ENCODE measurements at places on chromosomes 6 and 20.

- no peak for DNase-seq
These were observed 277.7 kb downstream of the NRN1 start for GRCh38 chr6:5729080-5729434.

- DNase-seq, result no peak
These were observed 42.3 kb downstream of the DACT2 start for GRCh38 chr6:168277274-168277669.

- no peak for DNase-seq
These were observed 10.7 kb upstream of the TCFL5 start for GRCh38 chr20:62872184-62872847.

- no peak for DNase-seq
These were observed 295.6 kb downstream of the SYNE1 start for GRCh38 chr6:152341596-152341995.

GRCh38 chr20:62475027-62475771, 596 bp downstream of the GATA5 start:
- no peak for DNase-seq

GRCh38 chr6:19128701-19129100, 708.5 kb upstream of the ID4 start:
- no peak for DNase-seq

DNA sequence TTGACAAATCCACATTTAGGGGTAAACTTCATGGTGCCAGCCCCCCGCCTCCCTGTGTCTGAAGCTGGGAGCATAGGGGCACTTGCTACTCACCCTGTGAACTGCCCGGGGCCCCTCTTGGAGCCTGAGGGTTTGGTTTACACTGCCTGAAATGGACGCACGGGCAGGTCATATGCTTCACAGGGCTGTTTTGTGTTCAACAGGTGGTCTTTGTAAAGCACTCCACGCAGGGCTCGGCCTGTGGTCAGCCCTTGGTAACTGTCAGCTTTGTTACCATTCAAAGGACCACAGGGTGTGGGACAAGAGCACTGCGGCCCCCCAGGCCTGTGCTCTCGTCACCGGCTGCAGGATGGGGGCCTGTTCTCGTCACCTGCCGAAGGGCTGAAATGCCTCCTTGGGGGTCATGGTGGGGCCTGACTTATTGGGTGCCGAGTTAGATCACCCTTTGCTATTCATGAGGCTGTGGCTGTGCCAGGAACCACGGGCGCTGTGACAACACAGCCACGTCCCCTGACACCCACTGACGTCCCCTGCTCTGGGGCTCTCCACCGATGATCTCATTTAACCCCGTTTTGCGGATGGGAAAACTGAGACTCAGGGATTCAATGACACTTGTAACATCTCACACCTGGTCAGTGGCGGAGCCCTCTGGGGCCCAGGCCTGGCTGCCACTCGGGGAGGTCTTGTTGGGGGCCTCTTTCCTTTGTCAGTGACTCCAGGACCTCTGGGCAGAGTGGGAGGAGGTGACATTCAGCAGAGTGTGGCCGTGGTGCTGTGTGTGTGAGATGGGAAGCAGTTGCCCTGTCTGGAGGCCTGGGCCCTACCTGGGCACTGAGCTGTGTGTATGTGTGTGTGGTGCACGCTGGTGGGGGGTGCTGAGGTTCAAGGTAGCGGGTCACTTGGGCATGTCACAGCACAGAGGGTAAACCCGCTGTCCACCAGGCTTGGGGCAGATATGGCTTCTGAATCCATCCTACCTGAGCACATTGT, 24.9 kb downstream of the ZBP1 start:
- no peak for DNase-seq

DNA sequence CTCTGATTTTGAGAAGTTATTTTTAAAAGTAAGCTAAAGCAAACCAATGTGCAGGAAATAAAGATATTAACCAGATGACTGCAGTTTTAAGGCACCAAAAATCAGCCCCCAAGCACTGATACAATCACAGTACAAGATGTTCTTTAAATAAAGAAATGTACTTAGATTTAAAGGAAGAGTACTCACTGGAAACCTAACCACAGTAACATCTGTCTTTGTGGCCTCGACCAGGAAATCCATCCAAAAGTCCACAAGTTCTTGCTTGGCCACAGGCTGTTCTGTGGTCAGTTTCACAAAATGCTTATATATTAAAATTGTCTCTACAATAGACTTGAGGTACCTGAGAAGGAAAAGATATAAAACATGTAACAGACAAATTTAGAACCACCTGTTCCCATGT, 105.9 kb upstream of the MAP7 start:
- no peak for DNase-seq

DNA sequence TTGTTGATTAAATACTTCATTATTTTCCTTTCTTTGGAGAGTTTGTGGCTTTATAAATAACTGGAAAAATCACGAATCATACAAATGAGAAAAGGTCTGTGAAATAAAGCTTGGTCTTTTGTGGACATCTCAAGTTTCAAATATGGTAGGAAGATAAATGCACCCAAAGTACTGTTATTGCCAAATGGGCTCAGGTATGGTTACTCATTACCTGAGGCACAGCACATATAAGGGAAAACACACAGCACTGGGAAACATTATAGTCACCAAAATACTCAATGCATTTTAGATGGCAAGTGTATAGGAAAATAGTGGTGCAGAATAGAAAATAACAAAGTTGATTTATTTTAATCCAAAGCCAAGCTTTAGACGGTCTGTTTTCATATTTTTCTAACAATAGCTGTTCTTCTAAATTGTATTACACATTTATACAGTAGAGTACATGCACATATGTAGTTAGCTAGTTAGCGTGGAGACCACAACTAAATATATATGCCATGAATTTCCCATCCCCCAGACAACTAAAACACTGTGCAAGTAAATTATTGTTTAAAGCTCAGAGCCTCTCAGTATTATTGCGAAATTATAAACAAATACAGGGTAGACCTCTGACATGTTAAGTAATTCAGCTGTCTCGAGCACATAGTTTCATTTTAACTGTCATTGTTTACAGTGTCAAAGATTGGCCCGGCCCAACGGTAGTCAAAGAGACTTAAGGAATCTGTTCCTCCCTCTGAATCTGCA, 336.0 kb downstream of the SYNE1 start:
- no peak for DNase-seq

DNA sequence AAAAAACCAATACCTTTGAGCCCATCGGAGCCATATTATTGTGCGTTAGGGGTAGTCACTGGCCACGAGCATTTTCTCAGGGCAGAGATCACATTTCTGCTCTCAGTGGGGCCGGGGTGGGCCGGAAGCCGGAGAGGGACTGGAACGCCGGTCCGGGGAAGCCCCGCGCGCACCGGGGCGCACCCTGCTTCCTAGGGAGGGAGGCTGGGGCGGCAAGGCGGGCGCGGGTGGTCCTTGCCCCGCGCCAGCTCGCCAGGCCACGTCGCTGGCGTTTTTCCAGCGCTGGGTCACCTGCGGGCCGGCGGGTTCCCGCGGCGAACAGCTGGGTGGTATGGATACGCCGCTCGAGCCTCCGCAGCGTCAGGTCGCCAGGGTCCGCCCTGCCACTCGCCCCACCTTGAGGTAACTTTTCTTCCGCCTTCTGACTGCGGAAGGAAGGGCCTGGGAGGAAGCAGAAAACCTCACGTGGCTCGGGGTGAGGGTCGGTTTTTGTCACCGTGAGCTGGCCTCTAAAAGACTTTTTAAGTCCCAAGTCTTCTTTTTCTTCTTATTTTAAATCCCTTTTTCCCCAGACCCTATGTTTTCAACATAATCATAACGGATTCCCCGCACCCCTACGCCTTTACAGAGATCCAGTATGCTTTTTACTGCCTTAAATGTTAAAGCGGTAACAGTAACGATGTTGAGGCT, 2.7 kb upstream of the EEF1A1 start:
- DNase-seq, result no peak

- DNase-seq, result no peak
These were observed 135.5 kb downstream of the CLIC5 start for GRCh38 chr6:45880159-45880558.

GRCh38 chr20:61857414-61857775, 208.3 kb downstream of the TAF4 start:
- DNase-seq, result no peak

DNA sequence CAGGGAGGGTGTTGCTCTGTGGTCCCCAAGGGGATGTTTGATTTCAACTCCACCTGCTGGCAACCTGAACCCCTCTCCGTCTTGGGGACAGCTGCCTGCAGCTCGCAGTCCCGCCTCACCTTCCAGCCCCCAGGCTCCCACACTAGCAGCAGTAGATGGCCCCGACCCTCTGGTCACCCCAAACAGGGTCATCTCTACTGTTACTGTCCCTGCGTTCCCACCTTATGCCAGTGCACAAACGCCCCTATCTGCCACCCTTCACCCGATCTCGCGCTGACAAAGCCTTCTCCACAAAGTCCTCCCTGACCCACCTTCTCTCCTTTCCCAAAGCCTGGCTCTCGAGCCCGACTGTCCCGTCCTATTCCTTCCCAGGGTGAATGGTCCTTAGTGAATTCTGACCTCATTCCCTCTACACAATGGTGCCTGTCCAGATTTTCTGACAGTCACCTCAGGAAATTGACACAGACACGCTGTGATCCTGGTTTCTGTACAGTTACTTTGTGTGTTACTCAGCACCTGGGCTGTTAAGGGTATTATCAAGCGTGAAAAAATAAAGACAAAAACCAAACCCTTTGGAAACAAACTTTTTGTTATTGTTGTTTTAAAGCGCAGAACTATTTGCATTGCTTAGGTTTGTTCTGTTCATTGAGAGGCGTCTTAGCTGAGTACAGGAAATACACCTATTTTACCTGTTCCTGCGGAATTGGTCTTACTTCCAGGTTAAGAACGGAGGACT, 728 bp downstream of the FUT9 start:
- no peak for DNase-seq

DNA sequence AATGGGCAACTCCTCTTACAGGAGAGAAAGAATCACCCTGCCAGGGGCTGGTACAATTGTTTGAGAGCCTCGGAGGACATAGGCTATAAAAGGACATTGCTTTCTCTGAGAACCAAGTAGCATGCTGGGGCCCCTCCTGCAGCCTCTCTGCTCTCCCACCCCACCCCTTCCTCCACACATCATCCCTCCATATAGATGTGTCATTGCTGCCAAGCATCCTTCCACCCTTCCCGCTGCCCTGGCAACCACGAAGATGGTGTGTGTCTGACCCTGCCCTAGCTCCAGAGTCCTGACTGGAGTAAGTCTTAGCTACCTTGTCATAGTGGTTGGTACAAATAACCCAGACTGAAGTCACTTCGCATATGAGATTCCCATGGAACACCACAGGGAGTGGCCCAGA, 129.7 kb downstream of the SNX5 start:
- DNase-seq, result no peak

GRCh38 chr6:14555804-14556203, 438.2 kb downstream of the CD83 start:
- DNase-seq, result no peak

DNA sequence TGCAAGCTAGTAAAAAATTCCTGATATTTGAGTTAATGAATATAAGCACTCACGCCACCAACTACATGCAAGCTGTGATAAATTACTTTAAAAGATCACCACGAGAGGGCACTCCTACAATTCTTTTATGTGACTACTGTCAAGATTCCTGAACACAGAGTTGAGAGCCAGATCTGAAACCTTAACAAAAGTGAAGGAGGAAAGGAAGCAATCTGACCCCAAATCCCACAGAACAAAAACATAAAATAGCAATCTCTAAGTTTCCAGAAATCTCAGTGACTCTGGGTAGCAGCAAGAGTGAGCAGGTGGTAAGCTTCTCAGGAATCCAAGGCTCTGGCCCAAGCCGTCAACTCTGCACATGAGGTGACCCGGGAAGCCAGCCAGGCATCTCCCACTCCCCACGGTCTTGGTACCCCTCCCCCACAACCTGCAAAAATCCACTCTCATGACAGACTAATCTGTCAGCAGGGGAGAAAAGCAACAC, 55.1 kb downstream of the STAU1 start:
- peak; percentile 38 for DNase-seq

DNA sequence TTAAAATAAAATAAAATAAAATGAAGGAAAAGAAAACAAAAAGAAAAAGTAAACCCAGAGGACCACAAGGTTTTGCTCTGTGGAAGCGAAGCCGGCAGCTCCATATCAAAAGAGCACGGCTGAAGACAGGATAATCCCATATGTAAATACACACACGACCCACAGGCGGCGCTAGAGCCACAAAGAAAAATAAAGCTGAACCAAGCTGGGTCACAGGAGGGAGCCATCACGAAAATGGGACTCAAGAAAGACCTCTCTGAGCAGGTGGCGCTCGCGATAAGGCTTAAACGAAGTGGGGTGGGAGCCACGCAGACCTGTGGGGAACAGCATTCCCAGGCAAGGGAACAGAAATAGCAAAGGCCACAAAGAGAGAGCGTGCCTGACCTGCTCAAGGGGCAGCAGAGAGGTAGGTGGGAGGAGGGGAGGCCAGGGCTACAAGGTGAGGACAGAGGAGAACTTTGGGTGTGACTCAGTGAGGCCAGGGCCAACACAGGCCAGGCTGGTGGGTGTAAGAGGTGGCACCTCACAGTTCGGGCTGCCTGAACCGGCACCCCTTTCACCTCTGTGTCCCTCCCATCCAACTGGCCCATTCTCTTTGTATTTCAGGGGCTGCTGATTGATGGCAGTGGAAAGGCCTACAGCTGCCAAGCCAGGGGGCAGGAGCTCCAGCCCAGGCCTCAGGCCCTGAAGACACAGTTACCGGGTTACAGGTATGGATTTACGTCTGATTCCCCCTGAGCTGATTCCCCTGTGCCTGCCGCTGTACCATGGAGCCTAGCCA, 26.0 kb downstream of the PTGIS start:
- DNase-seq, result peak; percentile 47

DNA sequence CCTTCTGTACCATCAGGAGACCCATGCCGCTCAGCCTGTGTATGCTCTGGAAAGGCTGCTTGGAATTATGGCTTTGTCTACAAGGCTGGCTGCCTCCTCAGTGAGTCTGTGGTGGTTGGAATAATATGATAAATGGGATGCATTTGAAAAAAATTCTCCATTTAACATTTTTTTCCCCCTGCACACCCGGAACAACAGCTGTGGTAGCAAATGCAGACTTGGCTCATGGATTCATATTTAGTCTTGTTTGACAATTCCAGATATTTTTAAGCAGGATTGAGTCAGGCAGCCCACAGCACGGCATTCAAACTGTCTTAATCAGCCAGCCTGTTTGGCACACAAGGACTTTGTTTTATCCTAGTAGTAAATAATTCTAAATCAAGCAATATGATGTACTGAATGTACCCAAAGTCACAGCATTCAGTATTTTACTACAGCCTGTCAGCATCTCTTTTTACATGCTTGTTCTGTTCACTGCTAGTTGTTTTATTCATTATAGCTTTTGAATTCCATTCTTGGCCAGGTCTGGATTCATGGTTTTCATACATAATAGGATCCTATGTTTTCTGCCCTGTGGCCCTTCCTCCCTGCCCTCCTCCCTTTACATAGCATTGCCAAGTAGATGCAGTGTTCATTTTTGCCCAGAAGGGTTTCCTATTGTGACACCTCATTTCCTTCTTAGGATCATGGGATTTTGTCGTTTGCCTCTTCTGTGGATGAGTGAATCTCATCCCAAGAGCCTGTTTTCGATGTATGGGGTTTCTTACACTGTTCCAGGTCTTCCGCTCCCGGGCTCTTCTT, 68.1 kb downstream of the LRRC1 start:
- no peak for DNase-seq

DNA sequence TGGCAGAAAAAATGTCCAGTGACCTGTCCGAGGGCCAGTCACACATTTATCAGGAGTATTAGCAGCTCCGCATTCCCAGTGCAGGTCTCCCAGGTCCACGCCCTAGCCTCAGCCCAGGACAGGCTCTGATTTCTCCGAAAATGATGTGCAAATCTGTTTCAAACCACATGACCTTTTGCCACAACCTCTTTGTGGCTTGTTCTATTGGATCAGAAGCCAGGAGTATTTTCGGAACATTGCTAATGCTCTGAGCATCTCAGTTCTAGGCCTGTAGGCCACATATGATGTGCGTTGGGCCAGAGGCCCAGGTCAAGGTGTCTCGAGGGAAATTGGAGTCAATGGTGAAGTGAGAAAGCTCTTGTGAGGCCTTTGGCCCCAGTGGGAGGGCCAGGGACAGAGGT, 40.4 kb downstream of the SNX5 start:
- no peak for DNase-seq

Measured in spinal cord (tissue), 10 donors.